ENCODE measurements at places on chromosomes 4 and X. TPM values are rescaled to one million over a fixed set of nuclear protein-coding genes. Genes with fewer than 3 reads are reported as not detected.

DNA sequence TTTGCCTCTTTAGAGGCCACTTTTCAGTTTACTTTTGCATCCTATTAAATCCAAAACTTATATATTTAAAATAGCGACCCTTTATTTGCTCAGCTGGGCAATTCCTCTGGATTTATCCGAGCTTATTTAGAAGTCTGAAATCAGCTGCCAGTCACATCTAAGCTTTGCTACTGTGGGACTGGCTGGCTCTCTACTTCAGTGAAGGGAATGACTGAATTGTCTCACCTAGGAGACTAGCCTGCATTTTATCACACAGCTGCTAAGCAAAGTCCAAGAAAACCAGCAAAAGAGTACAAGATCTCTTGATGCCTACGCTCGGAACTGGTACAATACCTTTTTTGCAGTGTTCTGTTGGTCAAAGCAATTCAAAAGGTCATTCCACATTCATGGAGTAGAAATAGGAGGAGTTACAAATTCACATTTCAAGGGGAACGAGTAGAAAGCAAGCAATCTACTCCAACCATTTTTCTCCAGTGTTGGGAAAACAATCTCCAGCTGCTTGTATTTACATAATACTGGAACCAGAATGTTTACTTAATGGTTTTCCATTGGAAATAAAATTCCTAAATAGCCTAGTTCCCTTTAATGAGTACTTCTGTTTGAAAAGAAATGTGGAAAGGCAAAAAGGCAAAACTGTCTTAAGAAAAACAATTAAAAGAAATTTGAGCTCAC is 160.2 kb downstream of the MAGEB5 start:
- DNase-seq: no peak

GRCh38 chr4:183789657-183790056 is 115.5 kb upstream of the STOX2 start:
- DNase-seq: no peak

DNA sequence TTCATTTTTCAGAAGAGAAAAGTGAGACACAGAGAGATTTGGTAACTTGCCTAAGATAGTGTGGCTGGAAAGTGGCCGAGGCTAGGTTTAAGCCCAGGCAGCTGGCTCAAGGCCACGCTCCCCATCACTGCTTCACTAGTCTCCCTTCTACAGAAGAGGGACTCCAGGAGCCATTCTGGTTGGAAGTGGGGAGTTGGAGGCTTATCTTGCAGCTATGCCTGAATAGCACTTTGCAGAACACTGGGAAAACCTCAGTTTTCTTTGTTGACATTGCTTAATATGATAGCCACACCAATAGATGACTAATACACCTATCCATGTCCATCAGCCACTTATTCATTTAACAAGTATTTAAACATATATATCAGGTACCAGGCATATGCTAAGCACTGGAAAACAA is 18.5 kb downstream of the LRRC66 start:
- no peak for DNase-seq

DNA sequence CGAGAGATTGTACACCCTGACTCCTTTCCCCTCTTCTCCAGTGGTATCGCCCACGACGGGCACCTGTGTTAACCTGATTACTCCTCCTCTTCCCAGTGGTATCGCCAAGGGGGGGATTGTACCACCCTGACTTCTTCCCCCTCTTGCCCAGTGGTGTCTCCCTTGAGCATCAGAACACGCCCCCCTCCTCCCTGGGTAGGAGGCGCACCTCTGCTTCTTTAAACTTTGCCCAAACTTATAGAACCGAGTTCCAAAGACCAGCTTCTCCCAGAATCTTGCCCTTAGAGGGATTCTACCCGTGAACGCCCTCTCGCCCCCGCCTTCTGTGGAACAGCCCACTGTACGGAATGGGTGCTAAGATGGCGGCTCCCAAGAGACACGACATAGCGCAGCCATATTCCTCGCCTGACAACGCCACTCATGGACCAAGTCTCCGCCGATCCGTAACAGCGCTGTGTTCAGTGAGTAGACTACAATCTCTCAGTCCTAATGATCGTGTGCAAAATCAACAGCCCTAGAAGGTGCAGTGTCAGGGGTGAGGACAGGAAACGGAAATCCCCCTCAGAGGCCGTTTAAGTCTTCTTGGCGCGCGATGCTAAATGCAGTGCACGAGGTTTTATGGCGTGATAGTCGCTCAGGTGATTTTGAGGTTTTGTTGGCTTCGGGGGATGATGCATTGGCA is 4.2 kb upstream of the ZNF157 start:
- peak; percentile 68 for DNase-seq

GRCh38 chr4:118872181-118872580 is 16.5 kb upstream of the SYNPO2 start:
- no peak for DNase-seq

DNA sequence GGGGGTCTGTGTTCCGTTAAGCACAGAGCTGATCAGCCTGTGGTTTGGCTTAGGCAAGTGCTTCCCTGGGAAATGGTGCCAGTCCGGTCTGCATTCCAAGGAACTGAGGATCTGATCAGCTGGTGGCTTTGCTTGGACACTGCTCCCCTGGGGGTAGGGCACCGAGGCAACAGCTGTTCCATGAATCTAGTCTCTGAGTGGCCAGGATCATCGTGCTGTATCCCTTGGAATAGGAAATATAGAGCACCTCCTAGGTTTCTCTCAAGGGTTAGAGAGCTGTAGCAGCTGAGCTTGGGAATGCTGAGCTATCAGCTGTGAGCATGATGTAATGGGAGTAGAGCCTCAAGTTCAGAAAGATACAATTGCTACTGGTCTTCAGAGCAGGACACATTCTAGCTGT is 863.9 kb downstream of the RAPGEF2 start:
- no peak for DNase-seq

GRCh38 chrX:53048169-53049126 is at the start of gene GPR173:
TSS of gene GPR173 (plus strand) at chrX:53048789. CDS start at chrX:53076622, 27,833 bp downstream.
- DNase-seq: peak; percentile 54

GRCh38 chr4:170853422-170854021 is 763.8 kb upstream of the AADAT start:
- DNase-seq: peak; percentile 14

- no peak for DNase-seq
Measured at GRCh38 chrX:21998037-21998436, 34.1 kb upstream of the PHEX start.

GRCh38 chr4:39621582-39621981 is 17.1 kb downstream of the SMIM14 start:
- peak; percentile 56 for DNase-seq

DNA sequence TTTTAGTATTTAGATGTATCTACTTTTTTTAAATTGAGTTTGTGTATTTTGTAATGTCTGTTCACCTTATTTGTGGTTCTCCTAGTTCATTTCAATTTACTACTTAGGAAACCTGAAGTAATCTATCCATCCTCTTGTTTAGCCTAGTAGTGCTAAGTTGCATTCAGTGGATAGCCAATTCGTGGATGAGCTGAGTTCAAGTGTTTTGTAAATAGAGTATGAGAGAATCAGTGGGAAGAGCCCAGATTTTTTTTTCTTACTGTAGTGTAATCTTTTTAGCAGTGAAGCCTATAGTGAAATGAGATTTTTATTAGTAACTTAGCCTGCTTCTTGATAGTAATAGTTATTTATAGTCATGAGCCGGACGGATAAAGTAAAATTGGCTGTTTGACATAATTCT is 21.7 kb downstream of the STAG2 start:
- DNase-seq: no peak

DNA sequence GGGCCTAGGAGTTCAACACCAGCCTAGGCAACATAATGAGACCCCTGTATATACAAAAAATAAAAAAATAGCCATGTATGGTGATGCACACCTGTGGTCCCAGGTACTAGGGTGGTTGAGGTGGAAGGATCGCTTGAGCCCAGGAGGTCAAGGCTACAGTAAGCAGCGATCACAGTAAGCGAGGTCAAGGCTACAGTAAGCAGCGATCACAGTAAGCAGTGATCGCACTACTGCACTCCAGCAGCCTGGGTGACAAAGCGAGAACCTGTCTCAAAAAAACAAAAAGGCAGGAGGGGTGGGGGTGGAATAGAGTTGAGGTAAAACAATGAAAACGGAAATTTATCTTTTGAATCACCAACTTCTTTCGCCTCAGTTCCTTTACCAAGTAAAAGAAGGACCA is 29.4 kb downstream of the TBCK start:
- no peak for DNase-seq

GRCh38 chrX:46168254-46168653 is 377.0 kb downstream of the ZNF674 start:
- no peak for DNase-seq

DNA sequence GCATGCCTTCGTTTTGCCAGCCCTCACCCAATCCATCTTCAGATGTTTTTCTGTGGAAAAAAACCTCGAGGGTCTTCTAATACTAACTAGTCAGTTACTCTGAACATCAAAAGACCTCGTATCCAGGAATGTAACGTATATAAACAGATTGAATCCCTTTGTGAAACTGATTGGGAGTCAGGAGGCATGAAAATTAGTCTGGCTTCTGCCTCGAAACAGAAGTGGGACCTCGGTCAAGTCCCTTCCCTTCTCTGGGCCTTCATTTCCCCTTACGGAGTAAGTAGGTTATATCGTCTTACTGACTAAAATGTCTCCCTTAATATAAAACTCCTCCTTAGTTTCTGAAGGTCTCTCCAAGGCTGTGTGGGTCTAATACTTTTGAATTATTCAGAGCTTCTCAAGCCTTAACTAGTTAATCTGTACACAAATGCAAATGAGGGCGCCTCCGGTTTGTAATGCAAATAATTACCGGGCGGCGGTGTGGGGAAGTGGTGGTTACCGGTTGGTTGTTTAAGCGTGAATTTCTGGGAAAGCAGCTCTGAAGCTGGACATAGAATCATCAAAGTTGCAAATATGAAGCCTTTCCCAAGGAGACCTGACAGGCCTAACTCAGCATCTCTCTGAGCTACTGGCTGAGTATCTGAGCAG is 11.4 kb upstream of the NKRF start:
- DNase-seq: no peak

- DNase-seq: no peak
Measured at GRCh38 chr4:123412700-123413512, 16.3 kb downstream of the SPRY1 start.

DNA sequence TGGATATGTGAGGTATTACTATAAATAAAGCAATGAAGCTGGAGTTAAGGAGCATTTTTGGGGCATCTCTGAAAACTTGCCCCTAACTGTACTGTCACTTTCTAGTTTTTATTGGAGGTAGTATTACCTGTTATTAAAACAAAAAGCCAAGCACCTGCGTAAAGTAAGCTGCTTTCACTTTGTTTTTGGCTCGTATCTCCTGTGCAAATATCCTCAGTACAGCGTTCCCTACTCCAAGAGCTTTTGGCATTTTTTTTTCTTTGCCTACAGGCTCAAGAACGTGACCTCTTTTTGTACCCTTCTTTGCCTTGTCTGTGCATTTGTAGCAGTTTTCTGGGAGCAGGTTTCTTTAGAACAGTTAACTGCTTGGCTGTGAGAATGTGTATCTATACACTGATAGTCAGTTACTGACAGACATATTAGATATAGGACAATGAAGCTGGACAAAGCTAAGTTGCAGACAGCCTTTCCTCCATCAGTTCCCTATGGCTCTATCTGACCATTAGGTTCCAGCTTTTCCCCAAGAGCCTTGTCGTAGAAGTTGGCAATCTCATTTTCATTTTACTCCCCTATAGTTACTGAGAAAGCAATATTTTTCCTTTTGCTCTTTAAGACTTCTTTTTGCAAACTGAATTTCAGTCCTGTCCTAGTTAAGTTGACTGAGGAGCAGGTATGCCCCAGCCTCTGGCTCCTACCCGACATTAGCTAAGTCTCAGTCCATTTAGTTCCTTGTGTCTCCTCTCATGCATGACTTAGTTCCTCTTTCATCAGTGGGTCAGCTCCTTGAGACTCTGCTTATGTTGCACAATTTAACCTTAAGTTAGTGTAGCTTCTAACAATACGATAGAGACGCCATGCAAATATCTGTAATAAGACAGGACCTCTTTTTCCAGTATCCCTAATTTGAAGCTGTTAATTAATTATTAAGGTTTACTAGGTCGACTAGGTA is 71.5 kb upstream of the HPRT1 start:
- no peak for DNase-seq

- DNase-seq: no peak
Measured at GRCh38 chr4:27148211-27148895, 287.7 kb downstream of the STIM2 start.

GRCh38 chrX:75781611-75782010 is 3.4 kb downstream of the MAGEE2 start:
- DNase-seq: peak; percentile 41

DNA sequence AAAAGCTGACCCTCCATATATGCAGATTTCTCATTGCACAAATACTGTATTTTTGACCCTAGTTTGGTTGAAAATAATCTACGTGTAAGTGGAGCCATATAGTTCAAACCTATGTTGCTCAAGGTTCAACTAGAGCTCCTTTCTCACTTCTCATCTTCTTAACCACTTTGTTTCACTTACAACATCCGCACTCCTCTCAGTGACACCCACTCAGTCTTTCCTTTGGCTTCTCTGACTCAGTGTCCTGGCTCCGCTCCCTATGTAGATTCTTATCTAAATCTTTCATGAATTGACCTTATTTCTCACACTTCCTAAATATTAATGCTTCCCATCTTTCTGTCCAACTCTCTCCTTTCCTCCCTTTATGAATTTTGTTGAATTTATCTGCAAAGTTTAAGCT is 32.9 kb upstream of the DKK2 start:
- DNase-seq: no peak

DNA sequence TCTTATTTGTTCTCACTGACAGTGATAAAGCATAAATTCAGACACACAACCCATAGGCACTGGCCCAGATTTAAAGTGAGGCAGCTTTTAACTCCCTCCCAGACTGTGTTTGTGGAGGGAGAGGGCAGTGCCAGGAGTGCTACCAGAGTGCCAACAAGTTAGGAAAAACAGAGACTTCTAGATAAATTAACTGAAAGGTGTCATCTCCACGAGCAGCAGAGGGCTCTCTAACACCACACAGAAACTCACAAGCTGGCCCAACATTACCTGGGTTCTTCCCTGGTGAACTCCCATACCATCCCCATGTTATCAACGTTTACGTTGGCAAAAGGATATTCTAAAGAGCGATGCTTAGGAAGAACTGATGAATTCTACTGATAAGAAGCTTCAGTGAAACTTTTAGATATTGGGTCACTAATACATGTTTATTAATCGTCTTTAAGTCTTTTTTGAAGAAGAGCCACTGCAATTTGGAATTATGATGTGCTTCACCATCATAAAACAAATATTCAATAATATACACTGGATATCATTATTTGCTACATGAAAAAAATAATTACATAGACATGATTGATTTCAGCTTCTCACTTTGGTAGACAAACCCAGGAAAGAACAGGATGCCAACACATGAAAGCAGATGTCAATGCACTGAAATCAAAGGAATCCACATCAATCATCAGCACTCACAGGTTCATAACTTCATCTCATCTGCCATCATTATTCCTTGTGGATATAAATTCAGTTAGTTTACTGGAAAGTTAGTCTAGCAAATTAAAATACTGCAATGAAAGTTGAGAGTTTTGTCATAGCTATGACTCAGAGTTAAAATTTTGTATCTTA is 121.2 kb upstream of the NAP1L5 start:
- DNase-seq: peak; percentile 44

Gene ABCG2
- 20.1 TPM for total RNA-seq

Gene ODAPH
- total RNA-seq: not detected

Gene DCLK2
- 9.8 TPM for total RNA-seq

Gene TREX2
- 1.4 TPM for total RNA-seq

Gene XAGE1B
- total RNA-seq: not detected

Gene NAP1L3
- 11.0 TPM for total RNA-seq

Gene SLC38A5
- 19.3 TPM for total RNA-seq

Gene XKRX
- 0.20 TPM for total RNA-seq

Gene F8A2
- not detected for total RNA-seq

Gene CABS1
- total RNA-seq: not detected

Gene SULT1B1
- 0.72 TPM for total RNA-seq

Gene ADRA2C
- total RNA-seq: 2.5 TPM

Gene TMEM150C
- 13.5 TPM for total RNA-seq

Gene ITM2A
- 140 TPM for total RNA-seq

Gene CLDN34
- total RNA-seq: not detected

Gene PLXNA3
- total RNA-seq: 16.1 TPM
